ENCODE measurements at places on chromosomes 7 and 10.

- DNase-seq = no peak
Observed at GRCh38 chr10:20963721-20964595, 66.8 kb upstream of the NEBL start.

- no peak for DNase-seq
Observed at GRCh38 chr7:78968951-78969350, 484.5 kb downstream of the MAGI2 start.

DNA sequence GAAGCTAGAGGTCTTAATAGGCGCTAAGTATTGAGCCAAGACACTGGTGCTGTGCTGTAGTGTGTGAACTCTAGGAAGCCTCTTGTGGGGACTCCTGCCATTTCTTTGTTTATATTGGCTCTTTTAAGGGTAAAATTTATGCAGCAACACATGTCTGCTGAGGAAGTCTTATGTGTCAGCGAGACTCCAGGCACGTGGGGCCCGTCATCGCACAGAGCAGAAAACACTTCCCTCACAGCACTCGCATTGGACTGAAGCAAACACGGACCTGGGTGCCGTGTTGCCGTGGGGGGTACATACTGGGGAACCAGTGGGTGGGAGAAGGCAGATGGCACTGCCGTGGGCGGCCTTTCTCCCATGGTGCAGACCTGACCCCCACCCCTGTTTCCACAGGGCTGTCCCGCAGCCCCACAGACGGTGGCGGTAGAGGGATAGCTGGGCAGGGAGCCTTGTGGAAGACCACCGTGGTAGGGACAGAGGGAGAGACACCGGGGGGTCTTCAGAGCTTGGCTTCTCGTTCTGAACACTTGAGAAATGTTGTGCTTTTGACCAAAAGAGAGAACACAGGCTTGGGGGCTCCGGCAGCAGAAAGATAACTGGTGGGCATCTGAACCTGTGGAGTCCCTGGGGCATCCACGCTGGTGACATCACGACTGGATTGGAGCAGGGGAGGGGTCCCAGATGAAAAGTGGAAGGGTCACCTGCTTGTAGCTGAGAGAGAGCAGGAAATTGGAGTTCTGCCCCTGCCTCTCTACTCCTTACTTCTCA is 284.7 kb upstream of the SHH start:
- DNase-seq = no peak

GRCh38 chr7:151025924-151026671 is 1.8 kb upstream of the ATG9B start:
- peak; percentile 65 for DNase-seq

DNA sequence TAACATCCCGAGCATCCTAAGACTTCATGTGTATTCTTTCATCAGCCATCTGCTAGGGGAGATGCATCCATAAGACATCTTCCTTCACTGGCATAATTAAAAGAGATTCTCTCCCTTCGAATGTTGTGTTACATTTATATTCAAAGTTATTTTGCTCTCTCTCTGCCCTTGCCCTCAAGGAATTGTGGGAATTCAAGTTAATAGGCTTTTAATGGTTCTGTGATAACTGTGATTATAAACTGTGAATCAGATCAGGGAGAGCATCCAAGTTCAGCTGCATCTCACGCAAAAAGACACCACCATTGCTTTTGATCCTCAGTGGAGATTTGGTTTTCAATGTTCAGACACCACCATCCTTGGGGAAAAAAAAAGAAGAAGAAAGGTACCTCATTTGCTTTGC is 9.2 kb upstream of the TEX36 start:
- no peak for DNase-seq

GRCh38 chr7:84248843-84249242 is 54.3 kb upstream of the SEMA3A start:
- no peak for DNase-seq

- no peak for DNase-seq
Observed at GRCh38 chr7:6227294-6227846, 45.1 kb downstream of the CYTH3 start.

DNA sequence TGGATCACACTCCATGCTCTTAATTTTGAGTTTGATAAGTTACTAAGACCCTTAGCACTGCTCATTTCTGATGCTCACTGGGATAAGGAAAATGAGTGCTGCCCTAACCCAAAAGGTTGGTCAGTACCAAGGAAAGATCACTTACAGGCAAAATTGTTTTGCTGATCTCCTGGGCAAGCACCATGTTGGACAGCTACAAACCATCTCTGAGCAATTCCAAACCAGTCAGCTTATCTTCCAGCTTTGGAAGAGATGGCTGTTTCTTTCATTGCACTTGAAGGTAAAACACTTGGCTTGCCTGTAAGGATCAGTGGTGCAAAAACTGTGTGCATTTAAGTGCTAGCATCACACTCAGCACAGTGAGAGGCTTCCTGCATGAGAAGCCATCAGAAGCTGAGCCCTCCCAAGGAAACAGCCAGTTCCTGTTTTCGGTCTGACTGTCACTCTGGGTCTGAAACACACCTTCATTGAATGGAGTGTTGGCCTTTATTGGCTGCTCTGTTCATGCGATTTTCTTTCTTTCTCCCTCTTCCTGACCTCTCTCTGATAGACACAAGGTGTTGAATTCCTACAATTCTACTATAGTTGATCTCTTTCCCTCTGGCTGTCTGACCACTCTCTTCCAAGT is 126.4 kb upstream of the GHITM start:
- no peak for DNase-seq

- DNase-seq = no peak
Observed at GRCh38 chr7:73960548-73960947, 67.4 kb upstream of the ELN start.

DNA sequence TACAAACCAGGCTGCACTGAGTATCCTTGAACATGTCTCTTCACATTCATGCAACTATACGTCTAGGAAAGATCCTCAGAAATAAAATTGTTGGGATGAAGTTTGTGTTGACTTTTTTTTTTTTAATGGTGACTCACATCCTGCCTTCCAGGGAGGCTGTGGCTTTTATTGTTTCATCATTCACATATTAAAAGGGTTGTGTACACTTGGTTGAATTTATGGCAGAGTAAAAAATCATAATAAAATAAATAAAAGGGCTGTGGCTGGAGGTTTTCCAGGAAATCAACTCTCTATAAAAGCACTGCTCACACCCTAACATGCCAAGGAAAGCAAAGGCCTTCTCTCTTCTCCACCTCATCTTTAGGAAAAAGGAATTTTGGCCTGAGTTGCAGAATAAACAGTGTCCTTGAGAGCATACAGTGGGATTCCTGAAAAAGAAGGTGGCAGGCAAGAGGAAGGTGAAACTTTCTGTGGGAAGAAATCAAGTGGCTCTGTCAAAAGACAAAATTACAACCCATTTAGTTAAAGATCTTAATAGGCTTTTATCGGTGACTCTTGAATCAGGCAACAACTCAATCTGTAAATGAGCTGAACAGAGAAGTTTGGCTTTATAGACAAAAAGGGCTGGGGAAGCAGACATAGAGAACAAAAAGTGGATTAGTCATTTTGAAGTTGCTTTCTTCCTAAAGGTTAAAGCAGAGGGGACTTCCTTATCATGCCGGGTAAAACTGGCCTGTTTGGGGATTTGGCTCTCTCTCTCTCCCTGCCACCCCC is 41.6 kb upstream of the FHIP2A start:
- peak; percentile 92 for DNase-seq

GRCh38 chr7:87359366-87359765 is 13.9 kb downstream of the CROT start:
- DNase-seq = peak; percentile 58

GRCh38 chr7:30029696-30030095 is 1.5 kb downstream of the PLEKHA8 start:
- peak; percentile 30 for DNase-seq

GRCh38 chr10:79585870-79586527 is 24.7 kb upstream of the SFTPA1 start:
- DNase-seq = no peak

GRCh38 chr7:76397409-76398183 is 11.9 kb downstream of the SSC4D start:
- peak; percentile 41 for DNase-seq

GRCh38 chr10:110667620-110668343 is 23.6 kb downstream of the RBM20 start:
- DNase-seq = no peak

GRCh38 chr10:70510904-70511303 is 32.3 kb downstream of the PALD1 start:
- DNase-seq = no peak

GRCh38 chr10:43057831-43058340 is 19.0 kb upstream of the RET start:
- DNase-seq = no peak

- DNase-seq = no peak
Observed at GRCh38 chr10:49040601-49041000, 74.7 kb downstream of the VSTM4 start.

DNA sequence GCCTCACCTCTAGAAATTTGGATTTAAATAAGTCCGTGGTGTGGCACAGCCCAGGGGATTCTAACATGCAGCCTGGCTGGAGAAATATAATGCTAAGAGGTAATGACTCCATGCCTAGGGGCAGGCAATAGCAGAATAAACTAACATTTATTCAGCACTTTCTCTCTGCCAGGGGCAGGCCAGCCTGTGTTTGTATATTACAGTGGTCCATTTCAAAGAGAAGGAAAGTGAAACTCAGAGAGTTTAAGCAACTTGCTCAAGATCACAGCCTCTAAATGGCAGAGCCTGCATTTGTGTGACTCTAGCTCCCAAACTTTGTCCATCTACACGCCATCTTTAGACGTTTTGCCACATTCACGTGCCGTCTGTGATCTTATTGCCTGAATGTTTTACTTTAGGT is 6.7 kb upstream of the LRRC18 start:
- DNase-seq = no peak

All from A172 (cell line).